Kidney capillary endothelial cell (primary cell): ENCODE measurements at places on chromosomes 13 and 19.

GRCh38 chr13:38180670-38181069, 169.0 kb upstream of the UFM1 start:
- DNase-seq, result no peak

DNA sequence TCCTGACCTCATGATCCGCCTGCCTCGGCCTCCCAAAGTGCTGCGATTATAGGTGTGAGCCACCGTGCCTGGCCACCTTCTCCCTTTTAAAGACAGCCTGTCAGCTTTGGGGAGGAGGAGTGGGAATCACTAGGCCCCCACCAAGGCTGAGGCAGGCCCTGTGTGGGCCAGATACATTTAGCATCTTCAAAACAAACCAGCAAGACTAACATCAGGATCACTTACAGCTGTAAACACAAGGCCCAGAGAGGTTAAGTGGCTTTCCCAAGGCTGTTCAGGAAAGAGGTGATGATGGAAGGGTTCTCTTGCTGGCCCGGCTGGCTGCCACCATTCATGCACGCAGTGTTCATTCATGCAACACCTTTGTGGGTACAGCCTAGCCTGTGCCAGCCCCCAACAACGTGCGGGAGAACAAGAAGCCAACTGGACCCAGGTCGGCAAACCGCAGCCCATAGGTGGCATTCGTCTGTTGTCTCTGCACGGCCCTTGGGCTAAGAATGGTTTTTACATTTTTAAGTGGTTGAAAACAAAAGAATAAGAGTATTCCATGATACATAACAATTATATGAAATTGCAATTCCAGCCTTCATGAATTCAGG, 23.0 kb downstream of the IER2 start:
- no peak for DNase-seq

GRCh38 chr13:112172641-112173251, 105.8 kb downstream of the SOX1 start:
- no peak for DNase-seq

DNA sequence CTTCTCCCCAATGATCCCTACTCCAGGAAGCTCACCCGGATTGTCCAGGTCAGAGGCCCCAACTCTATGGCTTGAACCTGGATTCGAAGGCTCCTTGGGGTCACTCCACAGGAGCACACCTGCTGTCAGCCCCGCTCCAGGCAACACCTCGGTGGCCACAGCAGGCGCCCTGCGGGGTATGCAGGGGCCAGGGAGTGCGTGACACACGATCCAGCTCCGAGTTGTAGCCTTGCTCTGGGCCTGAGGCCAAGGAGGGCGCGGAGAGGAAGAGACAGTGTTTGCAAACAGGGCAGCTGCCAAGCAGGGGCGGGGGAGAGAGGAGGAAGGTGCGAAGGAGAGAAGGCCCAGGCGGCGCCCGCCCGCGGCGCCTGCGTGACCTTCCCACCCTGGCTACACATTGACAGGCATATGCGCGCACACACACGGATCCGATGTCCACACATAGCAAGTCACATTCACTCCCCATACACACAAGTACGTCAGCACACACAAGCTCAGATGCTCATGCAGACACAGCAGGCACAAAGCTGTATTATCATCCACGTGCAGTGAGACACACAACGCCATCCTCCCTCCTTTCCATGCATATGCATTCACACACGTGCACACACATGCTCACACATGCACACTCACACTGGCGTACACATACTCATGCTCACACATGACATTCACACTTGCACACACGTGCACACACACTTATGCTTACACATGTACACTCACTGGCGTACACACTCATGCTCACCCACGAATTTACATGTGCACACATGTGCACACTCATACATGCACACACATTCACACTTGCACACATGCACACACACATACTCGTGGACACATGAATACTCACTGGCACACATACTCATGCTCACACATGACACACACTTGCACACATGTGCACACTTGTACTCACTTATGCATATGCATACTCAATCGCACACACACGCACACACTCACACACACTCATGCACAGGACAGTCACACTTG, 10.4 kb downstream of the SBK2 start:
- DNase-seq, result no peak

- no peak for DNase-seq
Observed at GRCh38 chr19:34734537-34735103, 577 bp downstream of the ZNF181 start.

DNA sequence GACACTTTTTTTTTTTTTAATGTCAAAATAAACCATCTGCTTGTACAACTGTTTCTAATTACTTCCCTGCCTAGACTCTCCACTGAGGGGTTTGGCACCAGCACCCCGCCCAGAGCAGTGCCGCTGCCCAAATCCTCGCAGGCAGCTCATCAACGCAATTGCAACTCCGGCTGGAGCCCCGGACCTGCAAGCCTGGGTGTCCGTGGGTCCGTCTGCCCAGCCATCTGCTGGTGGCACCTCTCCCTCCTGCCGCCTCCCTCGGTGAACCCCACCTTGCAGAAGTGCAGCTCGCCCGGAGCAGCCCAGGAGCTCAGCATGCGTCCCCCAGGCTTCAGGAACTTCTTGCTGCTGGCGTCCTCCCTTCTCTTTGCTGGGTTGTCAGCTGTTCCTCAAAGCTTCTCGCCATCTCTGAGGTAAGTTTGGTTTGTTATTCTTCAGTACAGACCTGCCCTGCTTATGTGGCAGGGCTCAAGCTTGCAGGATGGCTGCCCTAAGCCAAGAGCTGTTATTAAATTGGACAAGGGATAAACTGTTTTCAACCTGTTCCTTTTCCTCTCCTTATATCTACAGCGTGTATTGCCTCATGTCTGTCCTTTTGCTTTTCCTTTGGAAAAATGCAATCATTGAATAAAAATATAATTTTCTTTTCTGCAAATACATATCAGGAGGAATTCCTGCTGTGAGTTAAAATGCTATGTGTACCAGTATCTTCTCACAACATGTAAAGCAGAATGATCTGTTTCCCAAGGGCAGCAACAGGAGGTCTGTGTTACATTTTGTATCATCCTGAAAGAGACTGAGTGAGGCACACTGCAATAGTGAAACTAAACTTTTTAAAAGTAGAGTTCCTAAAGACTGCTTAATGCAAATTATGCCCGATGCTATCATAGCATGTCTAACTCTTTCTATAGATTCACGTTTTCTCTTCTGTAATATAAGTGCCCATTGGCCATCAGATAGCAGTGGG, at the start of gene ITGBL1:
ITGBL1 (plus strand) TSS at position 157 of the 967 bp plus-strand sequence; CDS start at position 316, 159 bp downstream.
- DNase-seq, result no peak

DNA sequence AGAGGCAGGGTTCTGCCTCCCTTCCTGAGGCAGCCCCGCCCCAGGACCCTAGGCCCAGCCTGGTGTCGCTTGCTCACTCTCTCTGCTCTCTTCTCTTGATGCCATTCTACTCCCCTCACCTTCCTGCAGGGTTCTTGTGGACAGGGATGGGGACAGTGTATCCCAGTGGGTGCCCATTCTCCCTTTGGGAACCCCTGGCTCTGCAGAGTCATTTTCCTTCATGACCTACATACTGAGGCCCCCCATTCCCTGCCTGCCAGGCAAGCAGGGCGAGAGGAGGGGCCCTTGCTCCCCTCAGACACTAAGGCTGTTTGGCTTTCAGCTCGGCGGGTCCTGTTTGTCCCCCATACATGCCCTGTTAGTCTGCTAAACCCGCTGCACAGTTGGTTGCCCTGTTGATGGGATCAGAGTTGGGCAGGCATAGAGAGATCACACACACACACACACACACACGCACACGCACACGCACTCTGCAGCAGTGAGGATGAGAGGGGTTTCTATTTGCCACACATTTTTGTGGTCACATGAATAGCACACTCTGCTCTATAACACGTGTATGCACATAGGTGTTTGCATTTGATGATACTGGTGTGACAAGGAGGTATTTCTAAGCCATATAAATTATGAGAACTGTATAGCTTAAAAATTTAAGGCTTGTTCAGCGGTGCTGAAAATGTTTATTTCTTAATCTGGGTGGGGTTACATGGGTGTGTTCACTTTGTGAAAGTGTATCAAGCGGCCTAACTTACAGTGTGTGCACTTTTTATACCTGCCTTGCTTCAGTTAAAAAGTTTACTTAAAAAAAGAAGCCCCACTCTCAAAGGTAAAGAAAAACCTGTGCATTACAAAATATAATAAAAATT, 20.3 kb downstream of the NFIX start:
- DNase-seq, result no peak

DNA sequence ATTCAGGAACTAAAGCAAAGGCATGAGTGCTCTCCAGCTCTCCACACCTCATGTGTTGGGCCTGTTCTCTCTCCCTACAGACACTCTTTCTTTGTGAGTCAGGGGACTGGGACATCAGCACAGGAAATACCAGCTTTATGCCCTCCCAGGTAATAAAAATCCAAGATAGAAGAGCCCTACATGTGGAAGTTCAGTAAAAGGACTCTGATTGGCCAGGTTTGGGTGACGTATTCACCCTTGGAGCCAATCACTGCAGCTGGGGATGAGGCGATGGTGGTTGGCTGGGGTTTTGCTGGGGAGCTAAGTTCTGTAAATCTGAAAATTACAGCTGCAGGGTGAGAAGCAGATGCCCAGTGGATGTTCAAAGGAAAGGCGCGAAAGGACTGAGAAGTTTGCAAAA, 32.5 kb downstream of the CCDC70 start:
- DNase-seq, result no peak

GRCh38 chr19:10812902-10813404, 23.1 kb downstream of the TMED1 start:
- DNase-seq, result peak; percentile 91

DNA sequence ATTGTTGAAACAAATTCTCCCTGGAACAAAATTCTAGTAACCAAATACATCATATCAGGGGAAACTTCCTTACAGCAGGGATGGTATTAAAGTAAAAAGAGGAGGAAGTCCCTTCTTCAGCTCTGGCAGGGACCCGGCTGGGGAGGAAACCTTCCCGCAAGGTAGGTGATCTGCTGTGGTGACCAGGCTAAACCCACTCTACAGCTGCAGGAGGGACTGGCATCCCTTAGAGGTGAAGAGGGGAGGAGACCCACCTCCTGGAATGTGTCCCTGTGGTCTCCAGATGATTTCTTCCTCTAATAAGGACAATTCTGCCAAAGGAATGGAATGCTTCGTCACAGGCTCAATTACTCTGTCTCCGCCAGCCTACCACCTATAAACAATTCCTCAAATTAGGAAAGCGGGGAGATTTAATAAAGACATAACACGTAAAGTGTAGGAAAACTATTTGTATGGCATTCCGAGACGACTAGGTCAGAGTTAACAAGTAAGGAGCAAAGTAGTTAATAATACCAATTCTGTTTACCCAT, 637 bp upstream of the PDS5B start:
- DNase-seq, result no peak

- DNase-seq, result no peak
Observed at GRCh38 chr13:30787738-30788525, 52.6 kb downstream of the ALOX5AP start.

DNA sequence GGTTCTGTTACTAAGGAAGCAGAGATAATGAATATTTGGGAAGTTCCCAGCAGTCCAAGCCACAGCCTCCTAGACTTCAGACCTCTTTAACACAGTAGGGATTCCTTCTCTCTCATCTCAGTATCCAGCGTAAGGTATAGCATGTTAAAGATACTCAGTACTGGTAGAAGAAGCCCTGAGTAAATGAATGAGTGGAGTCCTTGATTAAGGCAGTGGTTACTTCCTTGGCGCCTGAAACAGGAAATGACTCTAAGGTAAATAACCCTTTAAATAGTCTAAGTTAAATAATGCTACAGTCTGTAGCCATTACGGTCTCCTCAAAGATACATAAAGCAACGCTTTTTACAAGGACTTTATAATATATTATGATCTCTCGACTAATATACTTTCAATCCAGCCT, 650.8 kb upstream of the MIR17HG start:
- DNase-seq, result peak; percentile 11
